ENCODE measurements at places on chromosomes 13 and 19.
A peak's percentile ranks its signal among the peaks of the same experiment; 100 is the strongest.

DNA sequence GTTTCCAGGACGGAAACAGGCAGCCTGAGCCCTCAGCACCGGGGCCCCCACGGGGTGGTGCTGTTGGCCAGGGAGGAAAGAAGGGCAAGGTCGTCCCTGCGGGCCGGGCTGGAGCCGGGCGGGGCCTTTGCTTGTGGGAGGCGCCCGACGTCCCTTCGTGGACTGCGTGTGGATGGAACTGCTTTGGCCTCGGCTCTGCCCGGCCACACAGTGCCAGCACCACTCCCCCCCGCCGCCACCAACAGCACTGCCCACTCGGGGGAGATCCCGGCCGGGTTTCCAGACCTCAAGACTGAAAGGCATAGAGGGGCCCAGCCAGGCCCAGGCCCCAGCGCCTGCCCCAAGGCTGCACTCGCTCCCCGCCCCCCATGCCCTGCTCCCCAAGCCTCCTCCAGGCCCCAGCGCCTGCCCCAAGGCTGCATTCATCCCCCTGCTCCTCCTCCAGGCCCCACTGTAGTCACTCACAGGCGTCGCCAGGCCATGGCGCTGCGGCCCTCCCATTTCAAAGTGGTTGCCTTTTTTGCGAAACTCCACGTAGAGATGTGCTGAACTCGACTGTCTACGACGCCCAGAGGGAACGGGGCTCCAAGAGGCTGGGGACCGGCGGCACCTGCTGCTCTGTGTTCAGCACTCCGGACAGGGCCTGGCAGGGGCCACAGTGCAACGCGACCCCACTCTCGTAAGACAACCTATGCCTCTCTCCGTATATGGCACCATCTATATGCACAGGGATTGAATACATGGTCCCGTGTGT is 22.5 kb downstream of the C13orf46 start:
- DNase-seq, result peak; percentile 69

GRCh38 chr13:105365021-105365550 is 1170.4 kb downstream of the EFNB2 start:
- no peak for DNase-seq

GRCh38 chr13:39462428-39462827 is 140.6 kb downstream of the LHFPL6 start:
- no peak for DNase-seq

DNA sequence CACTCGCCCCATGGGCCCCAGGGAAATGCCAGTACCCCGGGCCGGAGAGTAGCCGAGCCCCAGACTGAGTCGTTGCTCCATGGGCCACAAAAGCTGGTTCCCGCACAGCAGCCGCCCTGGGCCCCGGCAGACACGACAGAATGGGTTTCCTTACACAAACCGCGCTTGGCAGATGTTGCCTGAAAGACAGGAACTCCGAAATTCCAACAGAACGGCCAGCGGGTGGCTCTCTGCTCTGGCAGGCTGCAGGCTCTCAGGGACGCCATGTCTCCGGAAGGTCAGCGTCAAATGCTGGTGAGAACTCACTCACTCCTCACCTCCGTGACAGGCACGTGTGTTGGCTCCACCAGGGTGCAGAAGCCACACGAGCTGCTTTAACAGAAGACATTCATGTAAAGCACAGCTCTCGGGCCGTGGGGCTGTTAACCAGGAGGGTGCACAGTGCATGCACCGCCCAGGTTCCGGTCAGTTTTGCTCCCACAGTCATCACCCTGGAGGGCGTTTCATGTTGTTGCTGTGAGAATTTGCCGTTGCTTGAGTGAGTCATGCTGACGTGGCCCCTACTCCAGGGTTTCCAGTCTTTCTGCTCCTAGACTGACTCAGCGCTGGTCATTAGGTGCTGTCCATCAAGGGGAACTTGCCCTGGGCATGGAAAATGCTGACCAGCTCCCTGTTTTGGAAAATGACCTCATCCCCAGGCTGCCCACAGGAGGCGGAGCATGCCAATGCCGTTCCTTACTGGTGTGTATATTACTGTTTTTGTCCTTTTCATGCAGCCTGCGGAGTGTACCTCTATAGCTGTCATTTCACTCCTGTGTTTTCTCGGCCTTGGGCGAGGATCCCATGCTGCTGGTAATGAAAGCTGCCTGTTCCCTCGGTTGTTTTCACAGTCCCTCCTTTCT is 44.8 kb downstream of the ANKRD10 start:
- peak; percentile 100 for DNase-seq

DNA sequence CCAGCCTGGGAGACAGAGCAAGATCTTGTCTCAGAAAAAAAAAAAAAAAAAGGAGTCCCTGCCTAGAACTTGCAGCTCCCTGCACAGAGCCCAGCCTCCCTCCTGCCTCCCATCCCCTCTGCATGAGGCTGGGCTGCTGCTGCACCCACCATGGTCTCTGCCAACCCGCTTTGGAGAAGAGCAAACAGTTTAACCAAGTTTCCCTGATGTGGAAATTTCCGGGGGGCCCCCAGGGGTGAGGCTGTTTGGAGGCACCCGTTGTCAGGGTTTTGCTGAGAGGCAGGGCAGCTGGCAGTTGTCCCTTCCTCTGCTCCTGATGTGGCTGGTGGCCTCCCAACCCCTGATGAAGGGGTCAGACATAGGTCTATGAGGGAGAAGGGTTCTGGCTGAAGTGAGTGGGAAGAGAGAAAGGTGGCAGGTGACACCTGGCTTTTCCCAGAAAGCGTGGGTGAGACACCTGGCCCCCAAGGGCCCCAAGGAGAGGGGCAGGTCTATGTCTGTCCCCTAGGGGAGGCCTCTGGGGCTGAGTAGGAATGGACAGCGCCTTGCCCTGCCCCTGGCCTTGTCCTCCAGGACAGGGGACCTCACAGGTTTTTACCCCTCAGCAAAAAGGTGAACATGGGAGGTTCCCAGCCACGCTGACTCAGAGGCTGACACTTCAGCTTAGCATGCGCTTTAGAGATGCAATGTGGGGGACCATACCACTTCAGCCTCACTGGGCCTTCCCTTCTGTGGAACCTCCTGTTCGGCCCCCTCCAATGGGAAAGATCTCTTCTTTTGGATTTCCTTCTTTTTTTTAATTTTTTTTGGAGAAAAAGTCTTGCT is 5.5 kb downstream of the LRP3 start:
- no peak for DNase-seq

DNA sequence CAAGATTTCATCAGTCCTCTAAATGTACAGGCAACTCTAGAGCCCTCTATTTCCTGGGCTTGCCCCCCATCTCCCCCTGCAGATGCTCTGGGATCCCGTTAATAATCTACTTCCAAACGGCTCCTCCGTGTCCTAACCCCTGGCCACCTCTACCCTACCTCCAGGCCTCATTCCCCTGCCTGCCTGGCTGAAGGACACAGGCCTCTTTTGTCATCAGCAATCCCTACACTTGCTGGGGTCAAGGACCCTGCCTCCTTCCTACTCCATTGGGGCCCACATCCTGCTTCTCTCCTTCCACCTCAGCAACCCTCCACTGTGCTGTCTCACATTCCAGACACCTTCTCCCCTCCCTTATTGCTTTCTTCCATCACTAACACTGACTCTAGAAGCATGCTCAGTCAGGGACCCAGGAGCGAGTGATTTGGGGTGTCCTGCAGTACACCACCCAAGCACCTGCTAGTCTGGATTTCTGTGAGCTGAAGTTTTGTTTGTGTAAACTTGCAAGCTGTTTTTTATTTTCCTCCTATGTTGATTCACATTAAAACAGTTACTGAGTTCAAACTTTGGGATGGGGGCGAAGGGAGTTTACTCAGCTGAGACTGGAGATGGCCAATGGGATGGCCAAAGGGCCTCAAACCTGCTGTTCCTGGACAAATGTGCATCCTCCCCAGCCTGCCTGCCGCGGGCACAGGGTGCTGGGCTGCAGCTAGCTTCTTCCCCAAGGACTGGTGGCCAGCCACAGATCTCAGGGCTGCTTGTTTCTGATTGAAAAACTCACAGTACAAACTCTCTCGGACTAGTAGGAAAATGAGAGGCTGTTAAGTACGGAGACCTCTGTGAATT is 314.7 kb downstream of the FOXO1 start:
- DNase-seq, result no peak

DNA sequence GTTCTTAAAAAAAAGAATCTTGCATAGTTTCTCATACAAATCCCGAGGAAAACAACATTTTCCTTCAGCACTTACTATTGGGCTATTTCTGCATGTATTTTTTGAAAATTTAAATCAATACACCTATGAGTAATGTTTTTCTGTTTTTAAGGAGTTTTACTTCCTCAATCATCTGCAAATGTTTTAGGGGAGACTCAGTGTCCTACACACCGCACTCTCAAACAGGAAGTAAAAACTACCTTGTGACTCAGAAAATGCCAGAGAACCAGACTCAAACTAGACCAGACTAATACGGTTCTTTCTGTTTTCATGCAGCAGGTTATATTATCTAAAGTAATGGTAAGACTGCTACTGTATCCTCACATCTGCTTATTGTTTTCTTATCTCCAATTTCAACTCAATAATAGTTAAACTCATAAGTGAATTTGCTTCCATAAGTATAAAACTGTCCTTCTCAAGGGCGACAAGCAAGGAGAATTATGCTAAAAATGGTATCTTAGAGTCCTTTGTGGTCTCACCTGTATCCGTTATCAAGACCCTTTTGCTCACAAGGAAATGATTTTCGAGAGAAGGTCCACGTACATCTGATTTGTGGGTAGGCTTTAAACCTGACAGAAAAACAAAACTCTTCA is 52.5 kb downstream of the FLT3 start:
- DNase-seq, result peak; percentile 55

DNA sequence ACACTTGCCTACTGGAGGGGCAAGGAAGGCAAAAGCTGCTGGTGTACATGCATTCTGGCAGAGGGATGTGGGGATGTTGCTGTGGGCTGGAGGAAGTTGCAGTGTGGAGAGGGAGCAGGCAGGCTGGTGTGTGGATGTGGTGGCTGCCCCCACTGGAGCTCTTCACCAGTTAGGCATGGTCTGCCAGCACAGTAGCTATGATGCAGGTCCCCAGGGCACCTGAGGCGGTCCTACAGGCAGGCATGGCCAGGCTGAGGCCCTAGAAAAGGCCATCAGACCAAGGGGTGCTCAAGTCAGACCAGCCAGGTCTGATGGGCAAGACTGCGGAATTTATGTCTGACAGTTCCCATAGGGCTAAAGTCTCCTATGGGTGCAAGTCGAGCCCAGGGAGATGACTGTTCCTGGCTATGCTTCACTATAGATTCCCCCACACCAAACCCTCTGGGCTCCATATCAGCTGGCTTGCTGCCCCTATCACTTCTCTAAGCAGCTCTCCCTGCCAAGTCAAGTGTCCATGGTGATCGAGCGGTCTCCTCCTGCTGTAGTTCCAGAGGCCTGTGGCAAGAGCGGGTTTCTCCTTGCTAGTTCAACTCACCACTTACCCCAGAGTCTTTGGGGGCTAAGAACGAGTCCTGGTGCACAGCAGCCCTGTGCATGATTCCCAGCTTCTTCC is 473.1 kb downstream of the TDRD3 start:
- no peak for DNase-seq

GRCh38 chr13:40637643-40638042 is 28.8 kb downstream of the FOXO1 start:
- DNase-seq, result no peak

DNA sequence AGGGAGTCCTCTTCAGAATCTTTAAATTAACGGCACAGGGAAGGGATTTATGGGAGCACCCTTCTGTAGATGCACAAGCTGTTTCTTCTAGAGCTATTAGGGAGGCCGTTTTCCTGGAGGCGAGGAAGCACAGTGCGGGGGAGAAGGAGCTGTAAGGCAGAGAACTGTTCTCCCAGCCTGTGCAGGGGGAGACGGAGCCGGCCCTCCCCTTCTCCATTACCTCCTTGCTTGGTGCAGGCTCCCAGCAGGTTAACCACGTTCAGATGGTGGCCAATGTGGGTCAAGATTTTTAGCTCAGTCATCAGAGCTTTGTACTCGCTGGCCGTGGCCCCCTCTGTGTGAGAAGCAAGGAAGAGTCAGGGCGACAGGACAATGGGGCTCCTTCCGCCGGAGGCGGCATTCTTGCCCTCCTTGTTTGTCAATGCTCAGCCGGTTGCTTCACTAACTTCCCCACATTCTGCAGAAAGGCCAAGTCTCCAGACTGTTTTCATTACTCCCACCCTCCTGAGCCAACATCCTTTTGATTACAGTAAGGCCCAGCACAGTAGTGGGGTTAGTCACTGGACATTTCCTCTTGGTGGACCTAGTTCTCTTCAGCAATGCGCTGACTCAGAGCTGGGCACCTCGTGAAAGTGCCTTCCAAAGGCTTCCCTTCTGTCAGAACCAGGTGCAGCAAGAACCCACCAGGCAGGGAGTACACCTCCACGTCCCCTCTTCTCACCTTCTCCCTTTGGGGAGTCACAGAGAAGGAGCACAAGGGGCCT is 165.4 kb downstream of the FLT1 start:
- DNase-seq, result peak; percentile 96

DNA sequence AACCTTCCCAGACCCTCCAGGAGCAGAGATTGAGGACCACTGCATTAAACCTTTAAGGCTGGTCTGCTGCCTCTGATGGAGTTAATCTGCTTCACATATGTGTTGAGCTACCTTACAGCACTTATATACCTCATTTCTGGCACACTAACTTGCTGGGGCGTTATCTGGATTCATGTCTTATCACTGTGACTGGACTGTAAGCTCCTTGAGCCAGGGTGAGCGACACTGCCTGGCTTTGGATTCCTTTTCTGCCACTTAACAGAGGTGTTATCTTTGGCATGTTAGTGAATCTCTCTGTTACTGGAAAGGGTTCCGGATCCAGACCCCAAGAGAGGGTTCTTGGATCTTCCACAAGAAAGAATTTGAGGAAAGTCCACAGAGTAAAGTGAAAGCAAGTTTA is 69.8 kb upstream of the RGCC start:
- DNase-seq, result no peak

DNA sequence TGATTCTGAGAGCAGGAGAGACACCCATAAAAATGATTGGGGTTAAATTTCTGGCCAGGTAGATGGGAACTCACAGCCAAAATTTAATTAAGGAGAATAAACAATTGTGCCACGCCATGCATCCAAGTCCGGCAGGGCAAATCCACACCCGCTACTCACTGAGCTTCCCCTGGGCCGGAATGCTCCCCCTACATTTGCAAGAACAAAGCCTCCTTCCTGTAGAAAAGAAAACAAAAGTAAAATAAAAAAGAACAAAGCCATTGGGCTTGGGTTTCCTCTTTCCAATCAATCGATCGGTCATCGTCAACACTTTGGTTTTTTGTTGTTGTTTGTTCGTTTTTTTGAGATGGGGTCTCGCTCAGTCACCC is 30.2 kb upstream of the TFDP1 start:
- DNase-seq, result no peak

DNA sequence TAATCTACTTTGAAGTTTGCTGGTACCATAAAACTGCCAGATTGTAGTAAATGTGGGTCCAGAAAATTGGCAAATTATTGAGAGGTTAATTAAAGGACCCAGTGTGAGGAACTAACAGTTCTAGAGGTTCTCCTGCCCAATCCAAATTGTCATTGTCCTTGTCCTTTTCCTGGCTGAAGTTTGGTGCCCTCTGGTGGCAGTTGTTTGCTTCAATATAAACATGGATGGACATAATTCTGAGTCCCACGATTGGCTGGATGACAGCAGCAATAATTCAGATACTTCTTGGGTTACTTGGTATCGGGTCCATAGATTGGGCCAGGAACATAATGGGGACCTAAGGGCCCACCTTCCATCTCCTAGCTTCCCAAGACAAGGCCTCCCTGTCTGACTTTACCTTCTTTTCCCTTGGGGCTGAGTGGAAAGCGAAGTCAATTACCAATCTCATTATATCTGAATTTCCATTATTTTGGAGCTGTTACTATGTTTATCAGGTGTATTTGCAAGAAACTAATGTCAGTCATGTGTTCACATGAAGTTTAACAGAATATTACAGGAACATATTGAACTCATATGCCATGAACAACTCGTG is 33.8 kb upstream of the GARRE1 start:
- DNase-seq, result peak; percentile 68

All from EL (cell line).